ENCODE measurements at places on chromosomes 16 and 17.

DNA sequence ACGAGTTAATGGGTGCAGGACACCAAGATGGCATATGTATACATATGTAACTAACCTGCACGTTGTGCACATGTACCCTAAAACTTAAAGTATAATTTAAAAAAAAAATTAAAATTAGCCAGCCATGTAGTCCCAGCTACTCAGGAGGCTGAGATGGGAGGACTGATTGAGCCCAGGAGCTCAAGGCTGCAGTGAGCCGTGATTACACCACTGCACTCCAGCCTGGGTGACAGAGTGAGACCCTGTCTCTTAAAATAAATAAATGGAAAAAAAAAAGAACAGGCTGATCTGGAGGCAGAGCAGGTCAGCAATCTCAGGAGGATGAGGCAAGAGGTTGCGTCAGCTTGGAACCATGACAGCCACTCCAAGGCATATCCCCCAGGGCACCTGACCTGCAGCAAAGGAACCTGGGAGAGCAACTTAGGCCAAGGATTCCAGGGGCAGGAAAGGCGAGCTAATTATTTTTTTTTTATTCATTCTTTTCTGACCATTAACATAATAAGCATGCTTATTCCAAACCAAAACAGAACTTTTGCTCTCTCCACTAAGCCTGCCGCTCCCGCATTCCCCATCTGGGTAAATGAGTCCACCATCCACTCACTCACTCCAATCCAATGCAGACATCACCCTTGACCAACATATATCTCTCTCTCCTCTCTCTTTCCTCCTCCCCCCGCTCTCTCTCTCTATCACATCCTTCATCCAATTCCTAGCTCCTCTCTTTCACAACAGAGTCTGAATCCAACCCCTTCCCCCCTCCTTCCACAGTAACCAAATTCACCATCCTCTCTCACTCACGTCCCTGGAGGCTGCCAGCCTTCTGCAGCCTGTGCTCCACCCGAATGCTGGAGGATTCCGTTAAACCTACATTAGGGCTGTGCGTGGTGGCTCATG is 47.7 kb downstream of the TK2 start:
- no peak for DNase-seq

- DNase-seq = peak; percentile 23
These were observed 3.5 kb downstream of the KRT40 start for GRCh38 chr17:40980596-40980995.

DNA sequence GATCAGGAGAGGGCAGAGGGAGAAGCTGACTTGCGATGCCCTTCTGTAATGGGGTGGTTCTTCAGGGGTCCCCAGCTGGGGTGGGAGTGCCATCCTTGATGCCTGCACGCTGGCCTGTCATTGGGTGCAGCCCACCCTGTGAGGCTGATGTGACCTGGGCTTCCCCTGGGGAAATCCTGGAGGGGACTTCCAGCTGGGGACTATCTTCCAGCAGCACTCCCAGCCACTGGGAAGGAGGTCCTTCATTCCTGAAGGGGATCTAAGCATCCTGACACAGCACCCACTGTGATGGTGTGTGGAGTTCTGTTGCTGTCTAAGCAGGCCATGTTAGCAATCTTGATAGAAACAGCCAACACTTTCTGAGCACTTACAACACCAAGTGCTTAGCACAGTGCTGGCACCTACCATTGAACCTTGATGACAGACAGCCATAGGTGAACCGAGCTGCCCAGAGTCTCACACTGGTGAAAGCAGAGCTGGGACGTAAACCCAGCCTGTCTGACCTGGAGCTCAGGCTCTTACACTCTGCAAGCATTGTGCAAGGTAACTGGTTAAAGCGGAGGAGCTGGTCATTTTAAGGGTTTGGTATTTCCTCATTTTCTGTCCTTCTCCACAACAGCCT is 211.3 kb downstream of the CCDC182 start:
- DNase-seq = no peak

DNA sequence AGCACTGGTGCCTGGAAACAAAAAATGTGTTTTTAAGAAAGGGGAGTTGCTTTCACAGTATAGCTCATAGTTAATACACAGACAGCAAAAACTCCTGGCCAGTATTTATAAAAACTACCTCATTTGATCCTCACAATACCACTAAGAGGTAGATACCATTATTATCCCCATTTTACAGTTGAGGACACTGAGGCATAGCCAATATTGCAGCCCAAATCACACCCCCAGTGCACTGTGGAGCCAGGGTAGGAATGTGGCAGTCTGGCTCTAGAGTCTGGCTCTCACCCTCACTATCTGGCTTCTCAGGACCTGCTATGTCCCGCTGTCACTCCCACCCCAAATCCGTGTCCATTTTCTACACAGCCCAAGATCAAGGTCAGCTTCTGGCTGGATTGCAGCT is 2.6 kb downstream of the ARHGAP23 start:
- DNase-seq = no peak

- no peak for DNase-seq
These were observed 13.3 kb downstream of the ARL2BP start for GRCh38 chr16:57258226-57258909.

- DNase-seq = peak; percentile 20
These were observed 80.9 kb upstream of the NLRP1 start for GRCh38 chr17:5665164-5665563.
